ENCODE measurements at places on chromosomes 16 and 17. TPM values are rescaled to one million over a fixed set of nuclear protein-coding genes. Genes with fewer than 3 reads are reported as not detected.

The KRTAP1-5 gene
- not detected for total RNA-seq

DNA sequence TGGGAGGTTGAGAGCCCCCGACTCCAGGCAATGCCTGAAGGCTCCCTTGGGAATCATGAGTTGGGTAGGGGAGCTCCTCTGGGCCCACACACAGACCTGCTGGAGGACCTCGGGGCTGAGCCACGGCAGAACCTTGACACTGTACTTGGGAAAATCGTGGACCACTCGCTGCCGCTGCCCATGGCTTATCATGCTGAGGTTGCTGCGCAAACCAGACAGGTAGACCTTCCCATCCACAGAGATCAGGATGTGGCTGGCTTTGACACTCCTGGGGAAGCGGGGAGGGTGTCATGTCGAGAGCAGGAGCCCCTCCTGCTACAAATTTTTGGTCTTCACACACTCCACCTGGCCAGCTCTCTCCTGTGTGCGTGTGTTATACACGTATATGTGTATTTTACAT is 7.2 kb upstream of the LIMD2 start:
- DNase-seq: no peak
- H3K4me3 ChIP-seq: no peak overlapping the region
- no peaks in the 10 kb centered on the region for H3K27me3 ChIP-seq

The LYRM9 gene
- 3.8 TPM for total RNA-seq

DNA sequence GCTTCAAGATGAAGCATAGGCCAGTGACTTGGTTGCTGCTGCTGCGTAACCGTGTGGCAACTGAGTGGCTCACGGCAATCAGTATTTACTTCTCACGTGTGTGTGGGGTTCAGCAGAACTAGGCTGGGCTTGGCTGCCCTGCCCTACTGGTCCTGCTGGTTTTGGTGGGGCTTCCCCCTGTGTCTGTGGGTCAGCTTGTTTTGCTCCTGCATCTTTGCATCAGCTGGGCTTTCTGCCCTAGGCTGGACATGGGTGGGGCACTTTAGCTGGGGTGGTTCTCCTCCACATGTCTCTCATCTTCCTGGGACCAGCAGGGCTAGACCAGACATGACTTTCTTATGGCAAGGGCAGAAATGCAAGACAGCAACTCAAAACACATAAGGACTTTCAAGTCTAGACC is 550.5 kb downstream of the MAF start:
- peaks cover 8% of the 10 kb centered on the region for H3K4me1 ChIP-seq
- no peak overlapping the region for H3K4me3 ChIP-seq
- H3K36me3 ChIP-seq: no peaks in the 10 kb centered on the region
- no peak for DNase-seq
- no peaks in the 10 kb centered on the region for H3K27me3 ChIP-seq
- no peak overlapping the region for H3K27ac ChIP-seq

DNA sequence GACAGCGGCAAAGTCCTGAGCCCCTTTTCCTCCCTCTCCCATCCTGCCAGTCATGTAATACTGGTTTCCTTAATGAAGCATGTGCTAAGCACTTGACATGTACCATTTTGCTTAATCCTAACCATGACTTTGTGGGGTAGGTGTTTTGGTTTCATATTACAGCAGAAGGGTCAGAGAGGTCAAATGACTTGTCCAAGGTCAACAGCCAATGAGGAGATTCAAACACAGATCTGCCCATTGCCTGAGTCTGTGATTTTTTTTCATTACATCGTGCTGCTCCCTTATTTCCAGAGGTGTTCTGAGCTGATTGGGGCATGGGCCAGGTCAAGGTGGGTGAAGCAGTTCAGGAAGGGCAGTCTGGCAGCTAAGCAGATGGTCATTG is 17.6 kb upstream of the PHF12 start:
- peaks cover 21% of the 10 kb centered on the region for H3K27me3 ChIP-seq
- H3K36me3 ChIP-seq: no peaks in the 10 kb centered on the region
- H3K4me1 ChIP-seq: peaks cover 6% of the 10 kb centered on the region
- no peak for DNase-seq
- no peak overlapping the region for H3K4me3 ChIP-seq

The NLRC3 gene
- total RNA-seq: 18.8 TPM

- no peak overlapping the region for H3K27ac ChIP-seq
- H3K4me3 ChIP-seq: no peak overlapping the region
- H3K36me3 ChIP-seq: peaks cover 48% of the 10 kb centered on the region
- no peak for DNase-seq
- H3K4me1 ChIP-seq: peaks cover 45% of the 10 kb centered on the region
Measured at GRCh38 chr16:89369266-89369895, 121.0 kb downstream of the ANKRD11 start.

The TBC1D28 gene
- not detected for total RNA-seq

The CACNG1 gene
- 0.42 TPM for total RNA-seq

The TMEM100 gene
- 1.8 TPM for total RNA-seq

- no peaks in the 10 kb centered on the region for H3K27me3 ChIP-seq
- H3K4me1 ChIP-seq: no peaks in the 10 kb centered on the region
- no peaks in the 10 kb centered on the region for H3K36me3 ChIP-seq
- no peak overlapping the region for H3K4me3 ChIP-seq
Measured at GRCh38 chr17:13572581-13572980, 29.1 kb downstream of the HS3ST3A1 start.

DNA sequence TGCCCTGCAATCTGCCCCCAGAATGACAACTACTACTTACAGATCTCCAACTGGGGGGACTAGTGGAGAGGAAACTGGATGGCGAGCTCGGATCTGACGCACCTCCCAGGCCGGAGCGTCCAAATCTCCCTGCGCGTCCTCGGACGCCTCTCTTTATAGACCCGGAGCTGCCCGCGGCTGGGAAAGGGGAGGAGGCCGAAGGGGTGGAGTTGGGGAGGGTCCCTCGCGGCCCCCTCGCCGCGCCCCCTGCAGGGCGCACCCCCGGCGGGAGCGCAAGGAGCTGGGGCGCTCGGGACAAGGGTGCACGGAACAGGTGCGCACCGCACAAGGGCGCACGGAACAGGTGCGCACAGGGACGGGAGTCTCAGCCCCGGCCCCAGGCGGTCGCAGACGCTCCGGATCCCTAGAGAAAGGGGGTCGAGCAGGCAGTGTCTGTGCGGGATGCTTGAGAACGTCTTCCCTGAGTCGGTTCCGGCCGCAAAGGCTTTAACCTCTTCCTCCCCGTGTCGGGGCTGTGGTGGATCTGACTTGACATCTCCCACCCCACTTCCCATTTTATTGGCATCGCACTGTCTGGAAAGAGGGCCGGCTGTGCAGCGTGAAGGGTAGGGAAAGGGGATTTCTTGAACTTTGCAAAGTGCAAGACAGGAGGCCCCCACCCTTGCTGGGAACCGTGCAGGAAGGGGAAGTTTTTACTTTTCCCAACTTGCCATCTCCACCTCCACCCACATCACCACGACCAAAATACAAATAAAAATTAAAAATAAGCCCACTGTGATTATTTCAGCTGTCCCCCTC is at the start of gene MYH11:
MYH11 (minus strand) TSS at position 128 of the 798 bp plus-strand sequence. CDS start 18,776 bp downstream, outside the sequence.
- H3K4me1 ChIP-seq: peaks cover 2% of the 10 kb centered on the region
- H3K36me3 ChIP-seq: no peaks in the 10 kb centered on the region
- H3K27me3 ChIP-seq: peaks cover 47% of the 10 kb centered on the region
- no peak for DNase-seq
- H3K4me3 ChIP-seq: no peak within 1 kb of the TSS
- H3K27ac ChIP-seq: no peak within 1 kb of the TSS

DNA sequence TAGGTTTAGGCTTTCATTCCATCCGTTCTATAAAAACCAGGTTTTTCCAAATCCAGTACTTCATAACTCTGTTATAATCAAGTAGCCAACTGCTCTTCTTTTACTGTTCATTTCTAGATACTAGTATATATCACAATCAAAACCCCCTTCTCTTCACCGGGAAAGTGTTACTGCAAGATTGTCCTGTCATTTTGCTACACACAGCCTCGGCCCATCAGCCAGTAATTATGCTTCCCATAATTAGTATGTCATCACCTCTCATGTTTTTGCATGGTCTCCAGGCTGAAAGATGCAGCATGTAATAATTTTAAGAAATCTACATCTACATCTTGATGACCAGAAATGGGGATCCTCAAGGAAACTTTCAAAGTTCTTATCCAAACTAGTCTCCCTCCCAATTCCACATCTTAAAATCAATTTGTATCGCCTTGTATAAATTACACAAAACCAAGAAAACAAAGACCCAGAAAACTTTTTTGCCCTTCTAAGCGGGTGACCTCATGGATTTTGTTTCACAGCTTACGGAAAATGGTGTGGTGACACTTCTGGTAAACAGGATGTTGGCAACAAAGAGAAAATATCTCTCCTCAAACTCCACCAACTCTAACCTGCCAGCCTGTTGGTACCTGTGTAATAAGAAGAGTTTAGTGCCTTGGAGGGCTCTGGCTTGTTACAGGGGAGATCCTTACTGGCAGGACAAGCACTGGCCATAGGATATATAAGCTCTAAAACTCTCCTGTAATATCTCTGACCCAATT is 9.3 kb downstream of the TACO1 start:
- no peaks in the 10 kb centered on the region for H3K4me1 ChIP-seq
- no peak overlapping the region for H3K27ac ChIP-seq
- no peak for DNase-seq
- no peaks in the 10 kb centered on the region for H3K27me3 ChIP-seq
- H3K4me3 ChIP-seq: no peak overlapping the region

- no peak for DNase-seq
- H3K27me3 ChIP-seq: no peaks in the 10 kb centered on the region
- no peak overlapping the region for H3K27ac ChIP-seq
- no peak overlapping the region for H3K4me3 ChIP-seq
- H3K36me3 ChIP-seq: no peaks in the 10 kb centered on the region
- peaks cover 4% of the 10 kb centered on the region for H3K4me1 ChIP-seq
Measured at GRCh38 chr16:29312835-29313558, 93.5 kb downstream of the NPIPB11 start.

GRCh38 chr17:28997806-28998205 is 8.0 kb downstream of the SEZ6 start:
- H3K27me3 ChIP-seq: peaks cover 1% of the 10 kb centered on the region
- no peak for DNase-seq
- H3K4me3 ChIP-seq: no peak overlapping the region
- H3K4me1 ChIP-seq: no peaks in the 10 kb centered on the region
- no peaks in the 10 kb centered on the region for H3K36me3 ChIP-seq
- H3K27ac ChIP-seq: no peak overlapping the region

DNA sequence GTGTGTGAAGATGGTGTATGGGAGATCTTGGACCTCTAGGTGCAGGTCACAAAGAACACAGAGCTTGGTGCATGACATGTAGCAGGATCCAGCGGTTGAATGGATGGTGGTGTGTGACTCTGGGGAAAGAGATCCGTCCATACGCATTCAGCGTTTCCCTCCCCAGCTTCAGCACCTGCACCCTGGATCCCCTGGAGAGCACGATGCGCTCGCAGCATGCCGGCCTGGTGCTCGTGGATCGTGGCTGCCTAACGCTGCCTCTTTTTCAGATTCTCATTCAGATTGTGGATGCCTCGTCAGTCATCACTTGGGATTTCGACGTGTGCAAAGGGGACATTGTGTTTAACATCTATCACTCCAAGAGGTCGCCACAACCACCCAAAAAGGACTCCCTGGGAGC is 70.9 kb downstream of the SEC14L1 start:
- H3K27me3 ChIP-seq: no peaks in the 10 kb centered on the region
- H3K4me1 ChIP-seq: peaks cover 12% of the 10 kb centered on the region
- no peak overlapping the region for H3K4me3 ChIP-seq
- no peak overlapping the region for H3K27ac ChIP-seq
- H3K36me3 ChIP-seq: peaks cover 77% of the 10 kb centered on the region
- DNase-seq: no peak

The SLC12A3 gene
- 0.52 TPM for total RNA-seq

- no peak overlapping the region for H3K4me3 ChIP-seq
- H3K27ac ChIP-seq: no peak overlapping the region
Measured at GRCh38 chr17:43143201-43143600, 18.0 kb upstream of the BRCA1 start.

DNA sequence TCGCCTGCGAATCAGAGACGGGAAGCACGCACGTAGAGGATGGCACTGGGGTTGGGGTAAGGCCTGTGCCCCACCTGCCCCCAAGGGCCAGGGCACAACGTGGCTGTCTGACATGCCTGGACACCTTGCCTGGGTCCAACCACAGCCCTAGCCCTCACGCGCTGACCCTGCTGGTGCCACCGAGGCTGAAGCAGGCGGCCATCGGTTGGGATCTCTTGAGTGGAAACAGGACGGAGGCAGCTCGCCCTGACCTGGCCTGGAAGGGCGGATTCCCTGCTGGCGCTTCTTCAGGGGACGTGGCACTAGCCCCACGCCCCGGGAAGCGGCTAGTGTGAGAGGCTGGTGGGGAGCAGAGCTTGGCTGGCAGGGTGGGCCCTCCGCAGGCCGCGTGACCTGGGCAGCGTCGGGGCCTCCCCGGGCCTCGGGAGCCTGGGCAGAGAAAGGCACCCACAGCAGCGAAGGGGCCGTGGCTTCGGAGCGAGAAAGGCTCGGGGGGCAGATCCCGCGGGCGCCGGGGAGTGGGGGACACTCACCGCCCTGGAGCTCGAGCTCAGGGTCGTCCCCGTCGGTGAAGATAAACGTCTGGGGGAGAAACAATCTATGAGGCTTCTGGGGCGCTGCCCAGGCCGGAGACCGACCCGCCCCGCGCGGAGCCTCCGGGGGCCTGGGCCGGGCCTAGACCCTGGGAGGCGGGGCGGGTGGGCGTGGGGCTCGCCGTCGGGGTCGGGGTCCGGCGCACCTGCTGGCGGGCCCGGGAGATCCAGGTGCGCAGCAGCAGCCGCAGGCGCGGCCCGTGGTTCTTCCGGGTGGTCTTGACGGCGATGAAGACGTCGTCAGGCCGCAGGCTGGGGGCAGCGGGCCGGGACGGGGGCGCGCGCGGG is 610 bp downstream of the RFNG start:
- H3K36me3 ChIP-seq: peaks cover 52% of the 10 kb centered on the region
- no peak for DNase-seq
- H3K4me1 ChIP-seq: peaks cover 22% of the 10 kb centered on the region
- no peaks in the 10 kb centered on the region for H3K27me3 ChIP-seq
- peak overlapping the region; percentile 42 for H3K4me3 ChIP-seq

The RNF213 gene
- 76.4 TPM for total RNA-seq

- H3K4me1 ChIP-seq: no peaks in the 10 kb centered on the region
- no peak overlapping the region for H3K27ac ChIP-seq
- no peak for DNase-seq
- no peak overlapping the region for H3K4me3 ChIP-seq
- H3K36me3 ChIP-seq: no peaks in the 10 kb centered on the region
Measured at GRCh38 chr16:25340973-25341372, 83.3 kb upstream of the ZKSCAN2 start.

- no peaks in the 10 kb centered on the region for H3K36me3 ChIP-seq
- no peaks in the 10 kb centered on the region for H3K27me3 ChIP-seq
- H3K4me1 ChIP-seq: no peaks in the 10 kb centered on the region
- H3K27ac ChIP-seq: no peak overlapping the region
Measured at GRCh38 chr16:23194497-23195221, 12.1 kb downstream of the SCNN1G start.

DNA sequence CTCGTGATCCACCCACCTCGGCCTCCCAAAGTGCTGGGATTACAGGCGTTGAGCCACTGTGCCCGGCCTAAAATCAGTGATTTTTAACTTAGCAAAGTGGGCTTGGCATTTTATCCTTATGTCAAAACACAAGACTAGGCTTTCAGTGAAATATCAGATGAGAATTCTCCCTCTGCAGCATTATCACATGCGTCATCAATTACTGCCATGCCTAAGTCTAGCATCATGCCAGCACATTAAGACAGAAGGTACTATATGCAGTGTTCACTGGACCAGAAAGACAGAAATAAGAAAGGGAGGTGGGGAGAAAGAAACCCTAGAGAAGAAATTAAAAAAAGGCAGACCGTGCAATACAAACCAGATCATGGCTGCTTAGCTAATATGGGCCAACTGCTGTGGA is 29.8 kb downstream of the GPATCH8 start:
- no peak for DNase-seq
- H3K4me3 ChIP-seq: no peak overlapping the region
- no peaks in the 10 kb centered on the region for H3K27me3 ChIP-seq
- no peaks in the 10 kb centered on the region for H3K4me1 ChIP-seq

The TMEM92 gene
- total RNA-seq: 0.09 TPM

The LPO gene
- 0.09 TPM for total RNA-seq

The KRT9 gene
- total RNA-seq: 1.7 TPM

All from thymus (tissue), 14 donors.